ENCODE measurements at places on chromosomes 5 and 9.
A peak's percentile ranks its signal among the peaks of the same experiment; 100 is the strongest.

- DNase-seq = peak; percentile 53
Measured at GRCh38 chr9:89418882-89419640, 78.9 kb downstream of the SEMA4D start.

DNA sequence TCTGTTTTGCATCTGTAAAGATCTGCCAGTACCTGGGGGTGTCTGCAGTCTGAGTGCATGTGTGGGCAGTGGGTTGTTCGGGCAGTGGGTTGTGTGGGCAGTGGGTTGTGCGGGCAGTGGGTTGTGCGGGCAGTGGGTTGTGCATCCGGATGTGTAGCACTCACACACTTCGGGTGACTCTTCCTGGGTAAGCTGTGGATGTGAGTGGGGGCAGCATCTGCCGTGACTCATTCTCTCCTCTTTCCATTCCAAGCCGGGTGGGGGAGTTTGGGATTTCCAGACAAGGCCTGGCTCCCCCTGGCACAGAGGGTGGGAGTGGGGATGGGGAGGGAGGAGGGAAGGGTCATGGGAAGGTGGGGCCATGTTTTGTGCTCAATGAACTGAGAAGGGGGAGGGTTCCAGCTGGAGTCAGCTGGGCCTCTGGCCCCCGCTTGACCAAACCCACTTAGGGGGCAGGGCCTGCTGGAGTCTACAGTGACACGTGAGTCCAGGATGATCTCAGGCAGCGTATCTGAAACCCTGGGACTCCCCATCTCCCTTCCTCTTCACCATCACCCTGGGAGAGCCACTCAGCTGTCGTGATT, 8.3 kb downstream of the CRB2 start:
- DNase-seq = no peak

DNA sequence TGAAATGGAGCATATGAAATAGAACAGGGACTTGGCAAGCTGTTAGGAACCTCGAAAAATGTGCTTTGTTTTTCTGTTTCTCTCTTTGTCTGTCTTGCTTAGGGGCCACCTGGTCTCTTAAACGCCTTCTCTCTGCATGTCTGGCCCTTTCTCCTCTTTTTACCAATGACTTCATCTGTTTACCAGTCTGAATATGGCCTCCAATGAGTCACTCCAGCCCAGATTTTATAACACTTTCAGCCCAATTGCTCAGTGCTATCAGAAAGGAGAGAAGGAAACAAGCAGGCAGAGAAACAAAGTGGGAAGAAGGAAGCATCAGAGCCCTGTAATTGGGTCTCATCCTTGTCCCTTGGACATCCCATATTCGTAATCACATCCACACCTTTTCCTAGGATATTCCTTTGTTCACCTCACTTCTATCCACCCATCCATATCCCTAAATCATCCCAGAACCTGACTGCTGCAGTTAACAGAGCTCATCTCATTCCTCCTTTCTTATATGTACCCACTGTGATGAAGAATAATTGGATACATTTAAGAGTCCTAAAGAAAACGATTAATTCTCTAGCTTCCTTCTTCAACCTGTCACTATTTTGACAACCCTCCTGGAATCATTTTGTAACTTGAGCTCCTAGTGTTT, 151.8 kb upstream of the GPR151 start:
- no peak for DNase-seq

GRCh38 chr9:129809346-129809745, 6.4 kb downstream of the TOR1B start:
- DNase-seq = no peak

GRCh38 chr9:123614306-123615263, 258.6 kb downstream of the CRB2 start:
- no peak for DNase-seq

- DNase-seq = no peak
Measured at GRCh38 chr9:98222885-98223691, 30.7 kb upstream of the CORO2A start.

Data from stimulated activated CD4-positive, alpha-beta T cell treated with anti-CD3 and anti-CD28 coated beads, TNF-alpha, amount 100 ng/mL, for 4 hours (primary cell).